Progenitor cell of endocrine pancreas (in vitro differentiated cells): ENCODE measurements at places on chromosomes 6 and 20. TPM values are rescaled to one million over a fixed set of nuclear protein-coding genes. Genes with fewer than 3 reads are reported as not detected.

PROKR2 gene
- not detected in 2 replicates for total RNA-seq

B3GALT4 gene
- total RNA-seq: 5.3 and 5.7 TPM in 2 replicates

BMP6 gene
- 2.5 and 3.4 TPM in 2 replicates for total RNA-seq

LPA gene
- 2.7 and 3.2 TPM in 2 replicates for total RNA-seq

KIF6 gene
- total RNA-seq: 2.5 and 2.9 TPM in 2 replicates

ADRM1 gene
- total RNA-seq: 66.2 and 67.1 TPM in 2 replicates

TMC2 gene
- total RNA-seq: not detected in 2 replicates

RAET1E gene
- not detected in 2 replicates for total RNA-seq

HLA-DRB5 gene
- 0.60 and 0.71 TPM in 2 replicates for total RNA-seq

DNA sequence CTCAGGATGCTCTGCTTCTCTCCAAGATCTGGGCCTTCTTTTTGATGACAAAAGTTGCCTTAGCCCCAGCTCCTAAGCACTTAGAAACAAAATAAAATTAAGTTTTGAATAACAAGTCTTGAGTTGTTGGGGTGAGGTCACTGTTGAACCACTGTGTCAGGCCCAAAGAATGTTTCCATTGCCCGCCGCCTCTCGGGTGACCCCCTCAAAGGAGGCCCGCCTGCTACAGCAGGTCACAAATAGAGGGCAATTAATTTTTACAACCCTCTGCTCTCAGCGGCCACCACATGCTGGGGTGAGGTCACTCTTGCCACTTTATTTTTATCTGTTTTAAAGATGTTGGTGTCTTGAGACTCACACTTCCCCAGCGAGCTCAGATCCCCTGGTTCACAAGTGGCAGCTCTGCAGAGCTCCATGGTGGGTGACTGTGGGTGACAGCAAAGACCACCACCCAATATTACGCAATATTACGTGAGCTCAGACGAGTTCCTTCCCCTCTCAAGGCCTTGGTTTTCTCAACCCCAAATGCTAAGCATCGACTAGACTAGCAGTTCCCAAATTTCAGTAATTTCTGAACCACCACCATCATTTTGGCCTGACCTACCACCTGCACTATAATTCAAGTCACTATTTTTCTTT, 247.7 kb upstream of the PMEPA1 start:
- no peak for DNase-seq

- DNase-seq: no peak
Measured at GRCh38 chr6:11279284-11279689, 46.8 kb upstream of the NEDD9 start.

- no peak for DNase-seq
Measured at GRCh38 chr20:19074828-19075516, 137.5 kb upstream of the SLC24A3 start.

DNA sequence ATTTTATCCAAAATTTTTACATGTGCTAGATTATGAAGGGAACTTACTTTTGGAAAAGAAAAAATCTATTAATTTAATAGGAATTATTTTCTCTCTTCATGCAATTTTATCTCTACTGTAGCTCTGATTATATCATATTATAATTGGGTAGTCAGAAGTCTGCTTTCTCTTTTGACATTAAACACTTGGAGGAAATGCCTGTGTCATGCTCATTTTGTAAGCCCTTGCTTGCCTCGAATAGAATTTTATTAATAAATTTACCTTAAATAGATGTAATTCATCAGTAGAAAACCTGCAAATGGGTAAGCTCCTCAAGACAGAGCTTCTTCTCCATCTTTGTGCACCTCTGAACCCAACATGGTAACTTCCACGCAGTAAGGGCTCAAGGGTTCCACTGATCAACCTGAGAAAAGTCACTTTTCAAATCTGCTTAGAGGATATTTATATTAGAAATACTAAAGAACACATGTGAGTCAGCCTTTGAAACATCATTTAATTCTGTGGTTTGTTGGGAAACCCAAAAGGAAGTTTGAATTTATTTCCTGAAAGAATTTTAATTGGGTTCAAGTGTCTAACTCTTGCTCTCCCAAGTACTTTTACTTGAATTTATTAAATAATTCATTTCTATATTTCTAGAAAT, 266.0 kb downstream of the ALDH8A1 start:
- DNase-seq: no peak

- no peak for DNase-seq
Measured at GRCh38 chr6:31356216-31356945, 598 bp downstream of the HLA-B start.

- no peak for DNase-seq
Measured at GRCh38 chr6:136408204-136408603, 118.6 kb upstream of the BCLAF1 start.

- DNase-seq: no peak
Measured at GRCh38 chr6:13120483-13121482, 207.6 kb downstream of the TBC1D7 start.

DNA sequence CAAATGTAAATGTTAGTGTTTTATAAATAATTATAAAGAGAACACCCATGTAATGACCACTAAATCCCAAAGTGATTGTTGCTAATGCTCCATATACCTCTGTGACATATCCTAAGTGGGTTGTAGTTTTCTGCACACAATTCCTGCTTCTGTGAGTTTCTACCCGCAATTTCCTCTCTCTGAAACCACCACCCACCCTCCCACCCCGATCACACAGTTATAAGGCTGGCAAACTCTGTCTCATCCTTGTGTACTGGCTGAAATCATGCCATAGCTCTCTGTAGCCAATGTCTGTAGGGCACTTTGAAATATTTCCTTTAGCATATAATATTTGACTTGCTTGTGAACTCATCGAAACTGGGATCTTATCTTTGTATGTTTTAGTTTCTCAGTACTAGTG, 236.6 kb downstream of the PLCB1 start:
- no peak for DNase-seq

GRCh38 chr6:100246206-100246605, 218.5 kb downstream of the SIM1 start:
- no peak for DNase-seq

DNA sequence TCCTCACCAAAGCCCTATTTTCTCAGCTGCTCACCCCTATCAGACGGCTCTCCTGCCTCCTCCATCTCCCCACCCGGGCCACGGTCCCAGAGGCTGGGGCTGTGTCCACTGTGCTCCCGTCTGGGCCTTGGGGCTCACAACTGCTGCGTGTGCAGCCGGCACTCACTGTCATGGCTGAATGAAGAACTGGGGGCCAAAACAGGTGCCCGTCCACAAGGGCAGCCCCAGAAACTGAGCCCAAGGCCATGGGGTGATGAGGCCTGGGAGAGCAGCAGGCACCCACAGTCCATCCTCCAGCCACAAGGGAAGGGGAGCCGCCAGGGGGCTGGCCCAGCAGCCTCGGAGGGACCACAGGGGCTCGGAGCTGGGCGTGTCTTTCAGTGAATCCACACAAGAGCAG, 159.5 kb downstream of the DLL1 start:
- DNase-seq: no peak

DNA sequence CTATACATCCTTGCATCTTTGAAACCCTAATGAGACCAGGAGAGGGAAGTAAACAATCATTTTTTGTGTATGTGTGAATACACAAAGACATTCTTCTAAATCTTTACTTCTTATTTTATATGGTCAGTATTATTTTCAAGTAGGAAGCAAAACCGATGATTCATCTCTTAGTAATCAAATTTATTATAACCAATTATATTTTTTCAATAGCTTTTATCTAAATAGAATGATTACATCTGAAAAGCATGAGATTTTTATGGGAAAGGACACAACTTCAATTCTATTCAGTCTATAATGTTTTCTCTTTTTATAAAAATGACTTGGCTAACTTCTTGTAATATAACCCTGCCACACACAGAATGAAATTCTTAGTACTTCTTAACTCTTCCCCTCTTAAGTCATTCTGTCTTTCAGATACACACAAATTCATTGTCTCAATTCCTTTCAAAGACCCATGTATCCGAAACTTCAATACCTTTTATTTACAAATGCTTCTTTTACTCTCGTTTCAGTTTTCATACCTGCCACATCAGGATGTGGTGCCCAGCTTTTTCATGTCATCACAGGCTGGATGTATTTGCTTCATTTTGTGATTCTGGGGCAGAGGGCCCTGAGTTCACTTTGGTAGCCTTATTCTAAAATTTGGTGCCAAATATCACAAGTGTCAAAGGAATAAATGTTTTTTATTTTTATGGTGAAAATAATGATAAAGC, 227.0 kb downstream of the PHF3 start:
- DNase-seq: no peak

GRCh38 chr6:106169517-106169916, 83.4 kb downstream of the PRDM1 start:
- DNase-seq: no peak

DNA sequence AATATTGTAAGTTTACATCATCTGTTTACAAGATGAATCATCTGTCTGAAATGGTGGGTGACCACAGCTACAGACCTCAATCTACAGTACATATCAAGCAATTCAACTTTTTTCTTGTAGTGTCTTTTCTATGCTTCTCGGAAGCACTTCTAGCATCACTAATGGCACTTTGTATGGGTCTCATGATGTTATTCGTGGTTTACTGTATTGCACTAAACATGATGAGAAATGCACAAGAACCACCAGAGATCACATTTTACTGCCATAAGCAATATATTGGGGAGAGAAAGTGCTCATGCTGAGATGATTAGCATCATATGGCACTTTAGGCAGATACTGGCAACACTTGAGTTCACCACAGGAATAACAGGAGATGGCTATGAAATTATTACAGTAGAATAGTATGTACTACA, 15.4 kb upstream of the BTBD3 start:
- no peak for DNase-seq

DNA sequence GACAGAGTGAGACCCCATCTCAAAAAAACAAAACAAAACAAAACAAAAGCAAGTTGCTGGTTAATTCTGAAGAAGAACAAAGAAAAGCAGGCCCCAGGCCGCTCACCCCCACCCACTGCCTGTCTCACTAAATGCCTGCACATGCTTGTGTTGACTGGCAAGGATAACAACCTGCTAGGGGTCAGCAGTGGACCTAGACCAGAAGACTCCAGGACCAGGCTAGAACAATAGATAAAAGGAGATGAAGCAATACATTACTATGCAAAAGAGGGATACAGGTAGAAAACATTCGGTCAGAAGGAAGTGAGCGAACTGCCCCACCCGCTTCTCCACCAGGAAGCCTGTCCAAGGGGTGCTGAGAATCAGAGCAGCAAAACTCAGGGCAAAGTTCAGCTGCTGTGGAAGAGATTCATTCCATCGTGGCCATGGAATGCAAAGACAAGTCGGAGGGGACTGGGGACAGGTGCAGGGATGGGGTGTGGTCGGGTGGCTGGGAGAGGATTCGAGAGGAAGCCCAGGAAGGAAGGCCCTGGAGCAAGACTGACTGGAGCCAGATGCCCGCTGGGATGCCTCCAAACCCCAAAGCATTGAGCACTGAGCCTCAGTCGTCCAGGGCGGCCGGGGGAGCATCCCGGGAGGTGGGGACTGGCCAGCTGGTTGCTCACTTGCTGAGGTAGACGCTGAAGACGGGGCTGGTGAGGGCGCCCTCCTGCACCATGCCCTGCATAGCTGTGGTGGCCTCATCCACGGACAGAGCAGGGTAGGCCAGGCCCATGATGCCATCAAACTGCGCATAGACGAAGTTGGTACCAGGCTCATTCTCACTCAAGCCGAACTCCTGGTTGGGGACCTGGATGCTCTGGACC, 5.3 kb downstream of the PGC start:
- no peak for DNase-seq

DNA sequence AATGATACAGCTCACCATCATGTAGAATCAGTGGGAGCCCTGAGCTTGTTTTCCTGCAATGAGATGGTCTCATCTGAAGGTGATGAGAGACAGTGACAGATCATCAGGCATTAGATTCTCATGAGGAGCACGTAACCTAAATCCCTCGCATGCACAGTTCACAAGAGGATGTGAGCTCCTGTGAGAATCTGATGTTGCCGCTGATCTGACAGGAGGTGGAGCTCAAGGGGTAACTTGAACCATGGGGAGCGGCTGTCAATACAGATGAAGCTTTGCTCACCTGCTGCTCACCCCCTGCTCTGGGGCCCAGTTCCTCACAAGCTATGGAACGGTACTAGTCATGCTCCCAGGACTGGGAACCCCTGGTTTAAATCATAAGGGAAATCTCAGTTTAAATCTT, 89.2 kb downstream of the THBS2 start:
- DNase-seq: no peak

DNA sequence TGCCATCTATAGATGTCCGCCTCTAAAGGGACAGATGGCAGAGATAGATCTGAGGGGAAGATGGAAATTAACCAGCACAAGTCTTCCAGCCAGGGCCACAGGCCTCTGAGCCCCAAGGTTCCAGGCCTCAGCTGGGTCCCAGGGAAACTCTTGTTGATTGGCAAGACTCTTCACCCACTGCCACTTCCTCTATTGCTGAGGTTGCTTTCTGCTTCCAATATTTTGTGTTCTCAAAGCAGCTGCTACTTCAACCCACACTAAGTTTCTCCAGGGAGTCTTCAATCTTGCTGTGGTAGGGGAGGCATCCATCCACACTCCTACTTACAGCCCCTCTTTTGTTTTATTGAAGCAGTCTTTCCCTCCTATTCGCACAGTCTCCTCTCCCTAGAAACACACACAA, 36.4 kb upstream of the SASH1 start:
- no peak for DNase-seq

- DNase-seq: no peak
Measured at GRCh38 chr6:166972101-166972500, 15.8 kb upstream of the RNASET2 start.

DNA sequence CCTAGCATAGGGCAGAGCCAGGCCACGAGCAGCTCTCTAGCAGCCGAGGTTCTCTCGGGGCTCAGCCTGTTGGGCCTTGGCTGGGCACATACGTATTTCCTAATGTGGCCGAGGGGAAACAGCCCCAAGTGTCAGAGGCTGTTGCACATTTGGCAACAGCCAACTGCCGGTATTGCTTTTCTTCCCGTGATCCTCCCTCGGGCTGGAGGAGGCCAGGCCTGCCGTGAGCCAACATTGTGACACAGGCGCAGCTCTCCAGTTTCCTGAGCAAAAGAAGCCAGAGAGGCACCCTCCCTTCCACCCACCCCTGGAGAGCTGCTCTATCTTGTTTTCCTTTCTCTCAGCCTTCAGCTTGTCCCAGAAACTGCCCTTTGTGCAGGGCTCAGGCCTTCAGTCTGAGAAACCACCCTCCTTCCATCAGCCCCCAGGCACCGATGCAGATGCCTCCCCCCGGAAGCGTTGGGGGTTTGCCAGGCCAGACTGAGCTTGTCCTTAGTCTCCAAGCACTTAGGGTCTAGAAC, 5.1 kb upstream of the BPI start:
- DNase-seq: no peak
